Breast epithelium (tissue), 4 donors: ENCODE measurements at places on chromosomes 4 and X. TPM values are rescaled to one million over a fixed set of nuclear protein-coding genes. Genes with fewer than 3 reads are reported as not detected.

The FGF16 gene
- total RNA-seq = not detected

The ARL9 gene
- total RNA-seq = not detected

- peak; percentile 12 for DNase-seq
Measured at GRCh38 chrX:636981-637659, 6.5 kb downstream of the SHOX start.

DNA sequence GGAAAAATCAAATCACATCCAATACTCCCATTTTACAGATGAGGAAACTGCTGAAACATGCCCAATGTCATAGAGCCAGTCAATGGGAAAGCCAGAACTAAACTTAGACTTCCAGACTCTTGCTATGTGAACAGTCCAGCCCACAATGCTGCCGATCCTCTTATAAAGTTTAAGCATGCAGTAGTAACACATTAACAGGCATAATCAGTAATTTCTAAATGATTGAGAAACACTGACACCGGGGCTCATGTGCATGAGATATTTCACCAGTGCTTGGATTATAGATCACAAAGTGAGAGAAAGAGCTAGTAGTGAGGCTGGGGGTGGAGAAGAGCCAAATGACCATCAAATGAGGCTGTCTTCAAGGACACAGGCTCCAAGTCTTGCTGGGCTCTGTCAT is 2.5 kb downstream of the BDH2 start:
- DNase-seq = no peak

DNA sequence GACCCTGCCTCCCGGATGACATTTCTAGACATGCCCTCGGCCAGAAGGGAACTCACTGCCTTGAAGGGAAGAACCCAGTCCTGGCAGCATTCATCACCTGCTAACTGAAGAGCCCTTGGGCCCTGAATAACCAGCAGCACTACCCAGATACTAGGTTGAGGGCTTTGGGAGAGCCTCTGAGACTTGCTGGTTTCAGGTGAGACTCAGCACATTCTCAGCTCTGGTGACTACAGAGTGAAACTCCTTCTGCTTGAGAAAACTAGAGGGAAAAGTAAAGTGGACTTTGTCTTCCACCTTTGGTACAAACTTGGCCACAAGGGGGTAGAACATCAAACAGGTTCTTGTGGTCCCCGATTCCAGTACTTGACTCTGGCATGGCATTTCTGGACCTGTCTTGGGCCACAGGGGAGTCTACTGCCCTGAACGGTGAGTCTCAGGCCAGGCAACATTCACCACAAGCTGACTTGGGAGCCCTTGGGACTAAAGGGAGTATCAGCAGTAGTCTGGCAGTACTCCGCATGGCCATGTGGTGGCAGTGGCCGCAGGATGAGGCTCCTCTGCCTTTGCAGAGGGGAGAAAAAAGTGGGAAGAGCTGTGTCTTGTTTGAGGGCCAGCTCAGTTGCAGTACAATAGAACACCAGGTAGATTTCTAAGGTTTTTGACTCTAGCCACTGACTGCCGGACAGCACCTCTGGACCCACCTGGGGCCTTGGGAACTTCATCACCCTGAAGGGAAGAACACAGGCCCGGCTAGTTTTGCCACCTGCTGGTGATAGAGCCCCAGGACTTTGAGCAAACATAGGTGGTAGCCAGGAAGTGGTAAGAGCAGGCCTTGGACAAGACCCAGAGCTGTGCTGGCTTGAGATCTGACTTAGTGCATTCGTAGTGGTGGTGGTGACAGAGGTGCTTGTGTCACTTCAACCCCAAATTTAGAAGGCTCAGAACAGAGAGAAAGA is 414.8 kb downstream of the OPHN1 start:
- no peak for DNase-seq

DNA sequence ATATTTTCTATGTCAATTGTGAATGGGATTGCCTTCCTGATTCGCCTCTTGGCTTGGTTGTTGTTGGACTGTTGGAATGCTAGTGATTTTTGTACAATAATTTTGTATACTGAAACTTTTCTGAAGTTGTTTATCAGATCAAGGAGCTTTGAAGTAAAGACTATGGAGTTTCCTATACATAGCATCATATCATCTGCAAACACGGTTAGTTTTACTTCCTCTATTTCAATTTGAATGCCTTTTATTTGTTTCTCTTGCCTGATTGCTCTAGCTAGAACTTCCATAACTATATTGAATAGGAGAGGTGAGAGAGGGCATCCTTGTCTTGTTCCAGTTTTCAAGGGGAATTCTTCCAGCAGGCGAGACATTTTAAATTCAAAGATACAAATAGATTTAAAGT is 226.5 kb downstream of the FBXO8 start:
- DNase-seq = no peak

DNA sequence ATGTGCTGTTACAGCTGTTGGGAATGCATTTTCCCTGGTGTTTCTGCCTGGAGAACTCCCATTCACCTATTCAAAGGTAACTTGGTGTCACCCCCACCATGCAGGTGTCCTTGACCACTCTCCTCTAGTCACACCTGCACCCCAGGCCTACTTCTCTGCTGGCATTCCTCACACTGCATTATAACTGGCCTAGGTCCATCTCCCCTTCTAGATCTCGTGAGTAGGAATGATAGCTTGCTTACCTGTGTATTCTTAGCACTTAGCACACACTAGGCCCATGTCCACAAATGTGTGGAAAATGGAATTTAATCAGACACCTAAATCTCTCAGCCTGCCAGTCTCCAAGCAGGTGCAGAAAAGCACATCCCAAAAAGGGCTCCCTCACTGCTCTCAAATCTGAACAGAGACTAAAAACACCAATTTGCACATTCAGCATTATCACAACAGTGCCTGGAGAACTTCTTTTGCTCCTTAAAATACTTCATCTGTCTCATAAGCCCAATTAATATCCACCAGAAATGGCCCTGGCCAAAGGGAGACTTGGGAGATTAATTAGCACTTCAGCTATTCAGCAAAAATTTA is 18.3 kb downstream of the SCD5 start:
- DNase-seq = no peak

- DNase-seq = no peak
Measured at GRCh38 chr4:105483840-105484239, 10.0 kb upstream of the PPA2 start.

DNA sequence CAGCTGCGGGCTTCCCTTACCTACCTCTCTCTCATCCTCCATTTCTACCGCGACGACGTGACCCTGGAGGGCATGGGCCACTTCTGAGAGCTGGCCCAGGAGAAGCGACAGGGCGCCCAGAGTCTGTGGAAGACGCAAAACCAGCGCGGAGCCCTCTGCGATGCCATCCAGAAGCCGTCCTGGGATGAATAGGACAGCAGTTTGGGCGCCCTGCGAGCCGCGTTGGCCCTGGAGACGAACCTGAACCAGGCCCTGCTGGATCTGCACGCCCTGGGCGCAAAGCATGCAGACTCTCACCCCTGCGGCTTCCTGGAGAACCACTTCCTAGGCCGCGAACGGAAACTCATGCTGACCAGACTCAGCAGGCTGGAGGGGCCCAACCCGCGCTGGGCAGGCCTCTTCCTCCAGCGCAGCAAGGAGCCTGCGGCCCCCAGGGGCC is 52.7 kb upstream of the TMPRSS11F start:
- no peak for DNase-seq

- DNase-seq = no peak
Measured at GRCh38 chr4:73181231-73181630, 77.4 kb downstream of the ANKRD17 start.

GRCh38 chr4:31187979-31188378 is 467.8 kb downstream of the PCDH7 start:
- DNase-seq = no peak

The EFHC2 gene
- 0.66 TPM for total RNA-seq

DNA sequence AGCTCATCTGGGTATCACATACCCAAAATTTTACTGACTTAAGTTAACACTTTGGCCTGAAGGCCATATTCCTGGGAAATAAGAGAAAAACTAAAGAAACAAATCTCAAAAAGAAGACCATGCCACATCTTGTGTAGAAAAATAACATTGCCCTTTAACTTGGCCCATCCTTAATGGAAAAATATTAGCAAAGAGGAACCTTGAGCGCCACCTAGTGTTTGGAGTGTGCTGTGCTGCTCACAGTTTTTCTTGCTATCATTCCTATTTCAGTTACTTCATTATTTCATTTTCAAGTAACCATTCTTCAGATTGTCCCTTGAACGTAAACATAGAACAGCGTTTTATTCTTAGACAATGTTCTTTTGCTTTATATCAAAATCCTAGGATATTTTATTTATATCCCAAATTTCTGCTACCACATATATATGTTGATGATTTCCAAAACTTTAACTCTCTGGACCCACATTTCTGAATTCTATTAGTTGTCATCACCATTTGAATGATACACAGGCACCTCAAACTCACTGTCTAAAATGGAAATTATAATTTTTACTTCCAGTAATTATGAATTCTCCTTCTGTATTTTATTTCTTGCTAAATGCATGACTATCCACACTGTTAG is 999.0 kb upstream of the ADGRL3 start:
- no peak for DNase-seq

The INTS6L gene
- 12.5 TPM for total RNA-seq

DNA sequence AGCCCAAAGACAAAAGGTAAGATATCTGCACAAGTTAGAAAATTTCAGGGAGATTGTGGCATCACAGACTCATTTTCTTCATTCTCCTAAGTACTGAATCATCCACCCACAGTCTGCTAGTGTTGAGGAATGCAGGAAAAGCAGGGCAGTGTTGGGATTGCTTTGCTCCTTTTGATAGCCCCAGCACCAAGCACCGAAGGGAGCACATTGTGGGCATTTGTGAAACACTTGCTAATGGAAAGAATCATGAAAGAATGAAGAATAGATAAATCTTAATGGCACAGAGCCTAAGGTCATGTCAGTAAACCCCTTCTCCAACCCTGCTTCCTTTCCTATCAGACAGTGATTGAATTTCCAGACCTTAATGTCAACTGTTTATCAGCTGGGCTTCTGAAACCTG is 103.1 kb upstream of the GPRIN3 start:
- DNase-seq = no peak

The JAKMIP1 gene
- total RNA-seq = 0.88 TPM

The PRDM5 gene
- total RNA-seq = 24.9 TPM

DNA sequence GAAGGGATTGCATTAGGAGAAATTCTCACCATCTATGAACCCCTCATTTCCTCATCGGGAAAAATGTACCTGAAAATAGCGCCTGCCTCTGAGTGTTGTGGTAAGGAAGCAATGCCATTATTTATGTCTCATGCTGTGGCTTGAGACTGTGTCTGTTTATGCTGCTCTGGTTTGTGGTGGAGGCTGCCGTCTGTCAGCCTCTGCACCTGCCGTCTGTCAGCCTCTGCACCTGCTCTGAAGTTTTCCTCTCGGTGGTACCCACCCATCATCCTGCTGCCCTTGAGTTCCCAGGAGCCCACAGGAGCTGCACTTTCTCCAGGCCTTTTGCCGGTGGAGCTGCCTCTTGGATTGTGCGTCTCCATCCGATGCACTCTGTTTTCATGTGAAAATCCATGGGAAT is 68.5 kb upstream of the PPP2R3B start:
- DNase-seq = peak; percentile 14

GRCh38 chr4:12138488-12138887 is 709.8 kb upstream of the HS3ST1 start:
- DNase-seq = no peak

- DNase-seq = no peak
Measured at GRCh38 chr4:112513971-112514646, 1.9 kb downstream of the NEUROG2 start.

GRCh38 chr4:175531405-175532091 is 280.5 kb downstream of the GPM6A start:
- no peak for DNase-seq

The ZNF827 gene
- 19.0 TPM for total RNA-seq

The DCAF4L1 gene
- 0.33 TPM for total RNA-seq

DNA sequence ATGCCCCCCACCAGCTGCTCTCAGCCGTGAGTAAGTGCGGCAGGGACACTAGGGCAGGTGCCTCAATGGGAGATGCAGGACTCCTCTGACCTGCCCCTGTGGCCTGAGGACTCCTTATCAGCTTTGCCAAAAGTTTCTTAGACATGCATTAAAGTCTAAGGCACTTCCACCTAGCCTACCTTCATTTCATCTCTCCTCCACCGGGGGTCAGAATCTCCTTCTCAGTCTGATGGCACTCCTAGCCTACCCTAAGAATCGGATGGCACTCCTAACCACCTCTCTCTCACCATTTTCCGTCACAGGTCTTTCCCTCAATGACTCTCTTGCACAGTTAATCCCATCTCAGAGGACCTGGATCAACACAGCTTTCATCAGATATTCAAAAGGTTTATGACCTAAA is 85.9 kb downstream of the OTC start:
- DNase-seq = no peak

DNA sequence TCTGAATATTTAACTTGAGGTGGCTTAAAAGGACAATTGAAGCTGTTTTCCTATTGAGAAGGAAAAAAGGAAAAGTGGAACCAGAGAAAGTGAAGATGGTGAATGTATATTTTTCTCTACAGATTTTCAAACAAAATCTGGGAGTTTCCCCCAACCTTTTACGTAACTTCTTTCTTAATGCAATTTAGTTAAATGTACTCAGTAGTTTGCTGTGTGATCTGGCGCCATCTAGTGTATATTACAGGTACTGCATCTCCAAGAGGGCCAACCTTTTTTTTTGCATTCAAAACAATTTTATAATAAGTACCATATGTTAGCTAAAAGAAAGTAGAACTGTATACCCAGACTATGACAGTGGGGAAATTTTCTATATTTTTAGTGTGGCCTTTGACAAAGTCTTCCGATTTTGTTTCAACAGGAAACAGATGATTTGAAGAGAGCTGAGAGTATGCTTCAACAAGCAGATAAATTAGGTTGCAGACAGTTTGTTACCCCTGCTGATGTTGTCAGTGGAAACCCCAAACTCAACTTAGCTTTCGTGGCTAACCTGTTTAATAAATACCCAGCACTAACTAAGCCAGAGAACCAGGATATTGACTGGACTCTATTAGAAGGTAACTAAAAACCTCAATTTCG is 82.0 kb downstream of the PLS3 start:
- no peak for DNase-seq

GRCh38 chrX:65677954-65678469 is 10.6 kb downstream of the MSN start:
- DNase-seq = no peak

The PPP1R2C gene
- total RNA-seq = not detected

DNA sequence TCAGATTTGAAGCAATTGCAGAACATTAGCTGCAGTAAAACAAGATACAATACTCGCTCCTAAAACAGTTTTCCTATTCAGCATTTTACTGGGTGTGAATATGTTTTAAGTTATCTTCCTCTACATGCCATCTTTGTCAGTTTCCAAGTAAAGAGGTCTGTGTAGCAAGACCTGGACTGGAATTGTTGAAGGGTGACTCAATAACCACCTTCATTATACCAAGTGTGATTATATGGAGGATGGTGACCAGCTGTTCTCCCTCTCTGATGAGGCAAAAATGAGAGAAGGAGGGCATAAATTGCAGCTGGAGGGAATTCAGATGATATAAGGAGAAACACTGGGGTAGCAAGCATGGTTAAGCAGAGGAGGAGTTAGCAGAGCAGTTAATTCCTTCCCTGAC is 922.1 kb upstream of the SLIT2 start:
- no peak for DNase-seq

DNA sequence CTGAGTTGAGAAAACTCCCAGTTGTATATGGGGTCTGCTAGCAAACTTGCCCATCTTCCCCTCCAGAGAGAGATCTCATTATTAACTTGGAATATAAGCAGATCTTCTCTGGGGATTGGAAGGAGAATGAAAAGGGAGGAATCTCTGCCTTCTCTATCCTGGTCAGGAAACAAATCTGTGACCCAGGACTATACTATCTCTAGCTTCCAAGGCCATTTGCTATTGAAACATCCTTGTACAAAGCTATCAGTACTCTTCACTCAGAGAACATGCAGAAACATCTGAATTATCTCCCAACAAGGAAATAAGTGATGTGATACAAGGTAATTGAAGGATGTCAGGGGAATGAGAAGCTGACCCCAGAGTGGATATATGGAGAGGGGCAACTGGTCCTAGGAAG is 183.8 kb downstream of the FRMPD4 start:
- DNase-seq = no peak

The SGMS2 gene
- 56.3 TPM for total RNA-seq
